Renal pelvis (tissue), 12 donors: ENCODE measurements at places on chromosomes 2 and 18. TPM values are rescaled to one million over a fixed set of nuclear protein-coding genes. Genes with fewer than 3 reads are reported as not detected.

IL18RAP gene
- polyA plus RNA-seq: 0.36 TPM

ALPP gene
- not detected for polyA plus RNA-seq

GRCh38 chr2:69755862-69756467 is 14.0 kb downstream of the ANXA4 start:
- no peak for DNase-seq

GRCh38 chr2:139098961-139099360 is 318.8 kb upstream of the NXPH2 start:
- DNase-seq: no peak
